Stimulated activated CD4-positive, alpha-beta T cell treated with anti-CD3 and anti-CD28 coated beads, Interleukin-4, amount 100 ng/mL, for 4 hours (primary cell): ENCODE measurements at places on chromosomes 5 and 9.

DNA sequence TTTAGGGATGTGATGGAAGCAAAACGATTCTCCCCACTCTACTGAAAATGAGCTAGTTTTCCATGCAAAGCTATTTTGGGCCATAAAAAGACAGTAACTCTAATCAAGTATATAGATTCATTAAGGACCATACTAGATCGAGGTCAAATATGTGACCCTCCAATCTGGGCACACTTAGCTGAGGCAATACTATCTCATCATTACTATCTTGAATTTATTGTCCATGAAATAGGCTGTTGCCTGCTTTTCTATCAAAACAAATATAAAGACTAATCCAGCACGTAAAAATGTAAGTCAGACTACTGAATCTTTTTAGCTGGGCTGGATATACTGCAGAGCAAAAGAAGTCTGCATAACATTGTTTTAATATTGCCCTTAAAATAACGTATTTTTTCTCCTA lies 943.1 kb downstream of the NR2F1-AS1 start:
- DNase-seq = no peak

GRCh38 chr5:54748527-54748926 lies 231.0 kb downstream of the SNX18 start:
- no peak for DNase-seq

DNA sequence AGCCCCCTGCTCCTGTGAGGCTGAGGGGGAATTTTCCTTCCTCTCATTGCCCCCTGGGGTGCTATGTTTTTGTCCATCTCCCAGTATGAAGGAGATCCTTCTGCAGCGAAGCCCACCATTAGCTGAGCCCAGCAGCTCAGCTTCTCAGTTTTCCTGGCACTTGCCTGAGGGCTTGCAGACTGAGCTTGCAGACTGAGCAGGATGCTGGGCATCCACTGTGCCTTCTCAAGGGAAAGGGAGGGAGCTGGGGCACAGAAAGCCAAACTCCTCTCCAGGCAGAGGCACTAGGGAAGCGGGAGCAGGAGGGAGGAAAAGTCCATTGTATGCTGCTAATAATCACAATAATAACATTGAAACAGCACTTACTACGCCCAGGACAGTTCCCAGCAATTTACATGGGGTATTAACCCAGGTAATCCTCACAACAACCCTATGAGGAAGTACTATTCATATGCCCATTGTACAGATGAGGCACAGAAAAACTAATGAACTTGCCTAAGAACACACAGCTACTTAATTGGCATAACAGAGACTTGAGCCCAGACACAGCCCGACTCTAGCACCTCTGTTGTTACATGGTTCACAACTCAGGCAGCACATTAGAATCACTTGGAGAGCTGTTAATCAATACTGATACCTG lies 86.9 kb upstream of the SSBP2 start:
- no peak for DNase-seq

- DNase-seq = no peak
These were observed 36.8 kb downstream of the UNC5A start for GRCh38 chr5:176847148-176847547.

DNA sequence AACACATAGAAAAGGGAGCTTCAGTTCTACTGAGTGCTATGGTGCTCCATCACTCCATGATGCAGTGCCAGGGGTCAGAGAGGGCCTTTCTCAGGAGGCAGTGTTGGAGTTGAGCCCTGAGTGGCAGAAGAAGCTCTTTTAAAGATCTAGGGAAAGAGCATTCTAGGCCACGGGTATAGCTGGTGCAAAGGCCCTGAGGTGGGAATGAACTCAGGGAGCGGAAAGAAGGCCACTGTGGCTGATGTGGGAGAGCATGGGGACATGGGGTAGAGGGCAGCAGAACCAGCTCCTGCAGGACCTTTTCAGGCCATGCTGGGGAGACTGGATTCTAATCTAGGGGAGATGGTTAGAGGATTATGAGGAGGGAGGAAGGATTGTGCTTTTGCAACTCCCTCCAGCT lies 9.9 kb downstream of the PSD2 start:
- DNase-seq = no peak

GRCh38 chr5:1008451-1009358 lies at the start of gene NKD2:
Gene NKD2, plus strand, starts transcription at chr5:1008802. Its CDS starts 256 bp downstream, at chr5:1009058.
- DNase-seq = peak; percentile 17

- no peak for DNase-seq
These were observed 164.3 kb downstream of the DOCK2 start for GRCh38 chr5:169801324-169801777.

- DNase-seq = no peak
These were observed 34.8 kb downstream of the ATP6V0E1 start for GRCh38 chr5:173018358-173018757.

DNA sequence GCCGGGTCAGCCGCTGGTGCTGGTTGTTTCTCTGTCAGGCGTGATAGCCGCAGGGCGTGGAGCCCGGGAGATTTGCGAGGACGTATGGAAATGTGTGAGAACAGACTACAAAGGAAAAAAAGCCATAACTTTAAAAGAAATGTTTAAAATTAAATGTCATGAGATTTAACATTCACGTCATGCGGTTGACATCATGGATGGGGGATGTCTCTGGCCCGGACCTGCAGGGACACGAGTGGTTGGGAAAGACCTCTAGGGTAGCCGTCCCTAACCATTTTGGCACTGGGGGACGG lies 643 bp upstream of the RNF130 start:
- DNase-seq = no peak

DNA sequence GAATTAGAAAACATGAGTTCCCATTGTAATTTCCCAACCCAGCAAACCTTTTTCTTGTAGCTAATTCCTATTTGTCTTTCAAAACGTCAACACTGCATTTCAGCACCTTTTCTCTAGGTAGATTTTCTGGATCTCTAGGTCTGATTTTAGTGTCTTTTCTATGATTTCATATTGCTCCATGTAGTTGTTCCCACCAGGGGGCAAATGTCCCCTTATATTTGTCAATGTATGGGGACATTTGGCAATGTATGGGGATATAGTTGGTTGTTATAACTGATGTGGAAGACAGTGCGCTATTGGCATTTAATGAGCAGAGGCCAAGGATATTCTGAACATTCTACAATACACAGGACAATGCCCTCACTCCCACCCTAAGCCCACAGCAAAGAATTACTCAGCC lies 273.9 kb upstream of the ADRA1B start:
- no peak for DNase-seq

GRCh38 chr9:4936277-4936676 lies 48.8 kb upstream of the JAK2 start:
- DNase-seq = no peak

DNA sequence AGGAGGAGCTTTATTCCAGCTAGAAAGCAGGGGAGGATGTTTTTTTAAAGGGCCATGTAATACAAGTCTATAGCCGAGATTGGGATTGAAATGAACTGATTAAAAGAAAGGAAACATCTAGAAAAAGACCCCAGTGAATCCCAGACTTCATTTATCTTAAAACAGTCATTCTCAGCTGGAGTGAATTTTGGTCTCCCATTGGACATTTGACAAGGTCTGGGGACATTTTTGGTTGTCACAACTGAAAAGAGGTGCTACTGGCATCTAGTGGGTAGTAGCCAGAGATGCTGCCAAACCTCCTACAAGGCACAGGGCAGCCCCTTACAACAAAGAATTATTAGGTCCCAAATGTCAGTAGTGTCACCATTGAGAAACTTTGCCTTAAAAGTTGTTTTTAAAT lies 16.3 kb upstream of the SPINK4 start:
- no peak for DNase-seq

DNA sequence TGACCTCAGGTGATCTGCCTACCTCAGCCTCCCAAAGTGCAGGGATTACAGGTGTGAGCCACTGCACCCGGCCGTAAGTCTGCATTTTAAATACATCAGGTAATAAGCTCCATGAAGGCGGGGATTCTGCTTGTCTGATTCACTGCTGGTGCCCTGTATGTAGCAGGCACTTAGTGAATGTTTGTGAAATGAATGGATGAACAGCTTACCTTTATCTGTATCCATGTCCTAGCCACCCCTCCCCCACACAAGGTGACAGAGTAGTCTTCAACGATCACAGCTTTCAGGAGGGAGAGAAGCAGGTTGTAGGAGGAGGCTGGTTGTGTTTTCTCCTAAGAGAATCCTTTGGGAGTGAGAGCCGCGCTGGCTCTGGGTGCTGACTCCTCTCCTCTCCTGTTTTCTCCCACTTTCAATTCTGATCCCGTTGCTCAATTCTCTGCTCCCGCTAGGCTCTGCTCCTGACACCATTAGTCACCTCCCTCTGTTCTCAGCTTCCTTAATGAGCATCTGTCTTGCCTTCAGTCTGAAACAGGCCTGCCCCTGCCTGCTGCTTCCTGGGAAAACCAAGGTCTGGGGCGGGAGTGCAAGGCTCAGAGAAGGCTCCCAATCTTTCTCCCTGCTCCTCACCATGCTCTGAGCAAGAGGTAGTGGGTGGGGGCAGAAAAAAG lies 88.8 kb upstream of the CTNNA1 start:
- DNase-seq = no peak

- no peak for DNase-seq
These were observed 118.1 kb downstream of the TRIO start for GRCh38 chr5:14261235-14261634.

DNA sequence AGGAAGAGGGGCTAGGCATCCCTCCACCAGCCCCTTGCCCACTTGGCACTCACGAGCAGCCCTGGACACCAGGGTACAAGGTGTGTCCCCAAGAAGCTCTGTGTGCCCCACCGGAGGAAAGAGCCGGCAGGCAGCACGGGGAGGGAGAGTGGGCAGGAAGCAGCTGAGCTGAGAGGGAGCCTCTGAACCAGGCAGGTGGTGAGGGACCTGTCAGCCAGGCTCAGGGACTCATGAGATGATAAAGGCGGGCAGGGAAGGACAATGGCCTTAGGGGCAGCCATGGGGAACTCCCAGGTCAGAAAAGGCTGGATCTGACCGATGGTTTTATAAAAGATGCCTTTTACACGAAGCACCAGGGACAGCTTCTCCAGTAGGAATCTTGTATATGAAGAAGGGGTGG lies 112.0 kb downstream of the VAV2 start:
- DNase-seq = no peak

- DNase-seq = no peak
These were observed 7.2 kb downstream of the BAG1 start for GRCh38 chr9:33257276-33257675.

DNA sequence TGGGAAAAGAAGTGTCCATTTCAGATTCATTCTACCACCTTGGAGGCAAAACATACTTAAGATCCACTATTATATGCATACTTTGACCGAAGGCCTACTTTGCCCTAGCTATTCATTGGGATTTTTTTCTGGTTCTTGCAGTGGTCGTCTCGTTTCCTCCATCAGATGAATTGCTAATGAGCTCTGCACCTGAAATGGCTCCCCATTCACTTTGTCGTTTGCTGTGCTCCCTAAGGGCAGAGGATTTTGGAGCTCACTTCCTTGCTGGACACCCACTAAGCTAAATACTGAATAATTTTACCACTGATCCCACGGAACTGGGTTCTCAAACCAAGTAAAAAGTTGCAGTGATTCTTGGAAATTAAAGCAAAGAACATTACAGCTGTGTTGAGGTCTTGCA lies 1.9 kb downstream of the KDM3B start:
- DNase-seq = no peak

- DNase-seq = no peak
These were observed 263.4 kb downstream of the SEC61B start for GRCh38 chr9:99485459-99485858.

GRCh38 chr5:45437752-45438151 lies 258.4 kb downstream of the HCN1 start:
- DNase-seq = no peak

DNA sequence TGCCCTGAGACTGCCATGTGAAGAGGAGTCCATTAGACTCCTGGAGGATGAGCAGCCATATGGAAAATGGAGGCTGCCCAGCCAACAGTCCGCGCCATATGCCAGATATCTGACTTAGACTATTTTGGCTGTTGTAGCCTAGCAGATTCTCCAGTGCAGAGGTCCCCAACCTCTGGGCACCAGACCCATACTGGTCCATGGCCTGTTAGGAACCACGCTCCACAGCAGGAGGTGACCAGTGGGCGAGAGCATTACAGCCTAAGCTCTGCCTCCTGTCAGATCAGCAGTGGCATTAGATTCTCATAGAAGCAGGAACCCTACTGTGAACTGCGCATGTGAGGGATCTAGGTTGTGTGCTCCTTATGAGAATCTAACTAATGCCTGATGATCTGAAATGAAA lies 851.9 kb downstream of the NR2F1-AS1 start:
- no peak for DNase-seq

DNA sequence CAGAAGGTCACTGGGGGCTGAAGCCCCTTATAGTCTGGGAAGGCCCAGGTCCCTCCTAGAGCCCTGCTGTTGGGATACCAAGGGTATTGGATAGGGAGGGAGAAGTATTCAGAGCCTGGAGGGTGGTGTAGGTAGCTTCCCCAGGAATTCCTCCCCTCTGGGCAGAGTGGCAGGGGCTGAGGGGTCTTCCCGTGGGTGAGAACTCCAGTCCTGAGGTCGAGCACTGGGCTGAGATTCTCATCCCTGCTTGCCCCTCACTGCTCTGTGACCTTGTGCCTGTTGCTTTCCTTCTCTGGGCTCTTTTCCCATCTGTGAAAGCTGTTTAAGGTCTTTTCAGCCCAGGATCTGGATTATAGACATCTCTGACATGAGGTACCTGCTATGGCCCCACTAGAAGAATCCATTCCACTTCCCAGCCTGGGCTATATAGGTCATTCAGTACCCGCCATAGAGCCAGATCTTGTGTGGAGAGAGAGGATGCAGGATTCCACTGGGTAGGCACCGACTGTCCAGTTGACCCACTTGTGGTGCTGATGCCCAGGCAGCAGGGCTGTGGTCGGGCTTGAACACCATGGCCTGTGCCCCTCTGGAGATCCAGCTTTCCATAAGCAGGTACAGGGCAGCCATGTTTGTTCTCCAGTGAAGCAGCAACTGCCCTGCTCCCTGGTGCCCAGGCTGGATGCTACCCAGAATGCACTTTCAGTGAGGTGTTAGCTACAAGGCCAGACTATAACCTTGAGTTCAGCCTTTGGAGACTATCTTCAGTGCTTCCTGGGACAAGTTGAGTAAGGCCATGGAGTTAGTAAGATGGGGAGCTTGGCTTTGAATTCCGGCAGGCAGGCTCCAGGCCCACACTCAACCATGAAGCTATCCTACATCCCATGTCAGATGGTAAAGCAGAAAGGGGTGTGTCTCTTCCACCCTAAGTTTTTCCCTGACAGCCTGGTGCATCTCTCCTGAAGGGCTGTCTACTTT lies 60.1 kb downstream of the AMBP start:
- no peak for DNase-seq

- DNase-seq = peak; percentile 84
These were observed 71.4 kb downstream of the RALGPS1 start for GRCh38 chr9:126985870-126986498.

- DNase-seq = no peak
These were observed 3.6 kb upstream of the CCNJL start for GRCh38 chr5:160315968-160316367.

DNA sequence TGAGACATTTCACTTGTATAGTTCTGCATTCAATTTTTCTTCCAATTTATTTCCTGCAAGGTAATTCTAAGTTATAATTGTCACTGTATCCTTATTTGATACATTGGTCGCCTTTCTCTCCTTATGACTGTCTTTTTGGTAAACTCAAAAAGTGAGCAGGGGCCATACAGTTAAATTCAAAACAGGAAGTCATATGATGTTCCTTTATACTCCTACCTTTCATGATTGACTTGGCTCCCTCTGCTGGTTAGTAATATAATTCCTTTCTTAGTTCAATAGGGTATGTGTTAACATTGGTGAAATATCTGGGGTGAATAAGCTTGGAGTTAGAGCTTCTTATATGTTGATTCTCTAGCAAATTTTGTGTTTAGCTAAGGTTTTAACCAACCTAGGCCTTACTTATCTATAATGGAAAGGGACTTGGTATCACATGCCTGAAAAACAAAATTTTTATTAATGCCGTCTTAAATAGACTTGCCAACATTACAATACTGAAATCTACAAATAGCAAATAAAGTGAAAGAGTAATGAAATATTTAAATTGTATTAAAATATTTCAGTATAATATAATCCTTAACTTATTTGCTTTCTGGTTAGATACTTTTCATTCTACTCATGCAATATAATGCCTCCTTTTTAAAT lies 6.0 kb upstream of the NIPBL start:
- no peak for DNase-seq
